Glutamatergic neuron (in vitro differentiated cells): ENCODE measurements at places on chromosomes 12 and 14. TPM values are rescaled to one million over a fixed set of nuclear protein-coding genes. Genes with fewer than 3 reads are reported as not detected.
A peak's percentile ranks its signal among the peaks of the same experiment; 100 is the strongest.

DNA sequence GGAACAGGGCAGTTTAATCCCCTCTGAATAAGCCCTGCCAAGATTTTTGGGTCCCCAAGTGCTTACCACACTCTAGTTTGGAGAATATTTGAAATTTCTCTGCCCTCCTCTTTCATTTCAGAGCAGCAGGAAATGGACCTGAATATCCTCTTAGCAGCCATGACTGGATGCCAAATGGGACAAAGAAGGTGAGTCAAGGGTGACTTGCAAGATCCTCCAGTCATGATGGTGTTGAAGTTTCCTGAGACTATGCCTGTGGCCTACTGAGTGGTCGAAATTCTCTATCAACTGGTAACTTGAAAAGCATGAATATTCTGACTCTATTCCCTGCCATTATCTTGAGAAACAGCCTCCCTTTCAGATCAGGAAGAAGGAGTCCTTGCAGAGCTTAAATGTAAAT, 1674.7 kb upstream of the SEL1L start:
- DNase-seq, result no peak

DNA sequence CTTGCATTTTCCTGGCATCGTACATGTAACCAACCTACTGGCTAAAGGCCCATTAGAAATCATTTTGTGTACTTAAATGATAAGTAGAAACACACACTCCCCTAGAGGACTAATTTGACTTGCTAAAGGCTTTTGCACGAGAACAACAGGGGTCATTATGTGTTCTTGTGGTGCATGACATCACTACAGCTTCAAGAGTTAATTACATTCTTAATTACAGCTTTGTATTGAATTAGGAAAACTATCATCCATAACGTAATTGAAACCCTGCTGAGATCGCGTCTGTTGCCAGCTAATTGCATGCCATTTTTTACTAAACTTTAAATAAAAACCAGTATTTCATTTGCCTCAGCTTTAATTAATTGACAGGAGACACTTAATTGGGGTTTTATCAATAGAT, 51.4 kb downstream of the TMEM132C start:
- DNase-seq, result no peak

GRCh38 chr14:63045612-63046320, 508 bp upstream of the KCNH5 start:
- peak; percentile 79 for DNase-seq

DNA sequence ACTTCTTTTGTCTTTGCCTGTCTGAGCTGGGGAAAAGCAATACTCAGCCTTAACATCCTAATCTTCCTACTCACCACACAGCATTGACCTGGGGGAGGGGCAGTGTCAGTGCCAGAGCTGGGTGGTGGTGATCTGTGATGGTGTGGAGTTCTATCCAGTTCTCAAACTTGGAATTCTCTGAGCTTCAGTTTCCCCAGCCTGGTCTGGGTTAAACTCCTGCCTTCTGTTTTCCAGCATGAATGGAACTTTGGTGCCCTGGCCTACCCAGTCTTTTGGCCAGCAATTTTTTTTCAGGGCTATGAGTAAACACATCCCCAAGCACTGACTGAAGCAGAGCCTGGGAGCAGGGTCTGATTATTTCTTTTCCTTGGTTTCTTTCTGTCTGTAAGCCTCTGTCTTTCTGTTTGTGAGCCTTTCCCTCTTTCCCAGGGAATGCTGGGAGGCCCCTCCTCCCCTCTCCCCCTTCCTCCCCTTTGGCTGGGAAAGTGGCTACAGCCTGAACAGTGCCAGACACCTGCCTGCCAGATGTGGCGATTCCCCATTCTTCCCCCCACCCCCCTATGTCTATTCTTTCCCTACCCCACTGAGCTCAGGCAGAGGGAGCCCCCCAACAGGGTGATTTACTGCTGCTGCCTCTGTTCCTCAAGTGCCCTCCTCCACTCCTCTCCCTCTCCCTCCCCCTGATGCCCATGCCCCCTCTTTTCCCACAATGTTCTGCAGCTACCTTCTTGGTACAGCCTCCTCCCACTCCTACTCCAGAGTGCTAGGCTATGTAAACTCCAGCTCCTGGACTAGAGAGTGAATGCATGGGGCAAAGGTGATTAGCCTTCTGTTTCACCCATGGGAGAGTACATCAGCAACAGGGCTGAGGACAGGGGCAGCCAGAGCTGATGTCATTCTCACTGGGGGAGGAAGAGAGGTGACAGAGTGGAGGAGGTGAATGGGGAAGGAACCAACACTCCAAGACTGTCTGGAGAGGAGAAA, 11.1 kb downstream of the GPR84 start:
- peak; percentile 38 for DNase-seq

GRCh38 chr14:21509432-21510143, 1.6 kb downstream of the METTL3 start:
- DNase-seq, result no peak

DNA sequence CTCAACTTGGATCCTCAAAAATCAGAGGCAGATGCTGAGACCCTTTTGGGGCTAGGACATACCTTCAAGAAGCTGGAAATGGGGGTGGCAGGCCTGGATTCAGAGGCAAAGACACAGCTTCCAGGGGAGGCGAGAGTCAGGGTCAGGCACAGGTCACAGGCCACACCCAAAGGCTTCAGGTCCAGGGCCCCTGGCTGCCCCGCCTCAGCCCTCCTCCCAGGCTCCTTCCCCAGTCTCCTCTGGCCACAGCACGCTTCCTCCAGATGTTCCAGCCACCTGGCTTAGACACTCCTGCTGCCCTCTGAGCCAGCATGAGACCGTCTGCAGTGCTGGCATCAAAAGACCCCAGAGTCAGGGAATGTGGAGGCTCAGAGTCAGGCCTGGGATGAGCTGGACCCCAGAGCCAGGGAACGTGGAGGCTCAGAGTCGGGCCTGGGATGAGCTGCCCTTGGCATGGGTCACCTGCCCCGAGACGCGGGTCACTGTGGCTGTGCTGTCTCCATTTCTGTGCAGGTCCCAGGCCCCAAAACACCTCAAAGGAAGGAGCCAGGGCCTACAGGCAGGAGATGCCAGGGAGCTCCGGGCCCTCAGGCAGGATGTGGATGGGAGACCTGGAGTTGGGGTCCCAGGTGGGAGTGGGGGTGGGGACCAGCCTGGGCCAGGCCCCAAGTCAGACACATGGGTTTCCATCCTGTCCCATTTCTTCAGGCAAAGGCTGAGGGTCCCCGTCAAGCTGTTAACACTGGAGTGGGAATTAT, 58.9 kb downstream of the DIO3 start:
- no peak for DNase-seq

DNA sequence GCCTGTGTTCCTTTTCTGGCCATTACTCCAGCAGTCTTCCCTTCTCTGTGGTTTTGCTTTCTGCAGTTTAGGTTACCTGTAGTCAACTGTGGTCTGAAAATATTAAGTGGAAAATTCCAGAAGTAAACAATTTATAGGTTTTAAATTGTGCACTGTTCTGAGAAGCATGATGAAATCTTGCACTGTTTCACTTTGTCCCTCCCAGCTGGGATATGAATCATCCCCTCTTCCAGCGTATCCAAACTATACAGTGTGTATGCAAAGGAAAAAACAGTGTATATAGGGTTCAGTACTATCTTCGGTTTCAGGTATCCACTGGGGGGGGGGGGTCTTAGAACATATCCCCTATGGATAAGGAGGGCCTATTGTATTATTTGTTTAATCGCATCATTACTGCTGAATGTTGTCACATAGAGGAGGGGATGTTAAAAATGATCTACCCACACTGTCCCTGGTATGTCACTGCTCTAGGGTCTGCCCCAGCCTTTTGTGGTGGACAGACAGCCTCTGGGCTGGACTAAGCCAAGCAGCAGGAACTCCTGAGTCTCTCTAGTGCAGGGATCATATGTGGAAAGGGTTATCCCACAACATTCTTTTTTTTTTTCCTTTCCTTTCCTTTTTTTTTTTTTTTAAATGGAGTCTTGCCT, 109.1 kb upstream of the MAX start:
- DNase-seq, result no peak

KLHDC1 gene
- 0.98 TPM for total RNA-seq
